ENCODE measurements at places on chromosomes 5 and 9.

DNA sequence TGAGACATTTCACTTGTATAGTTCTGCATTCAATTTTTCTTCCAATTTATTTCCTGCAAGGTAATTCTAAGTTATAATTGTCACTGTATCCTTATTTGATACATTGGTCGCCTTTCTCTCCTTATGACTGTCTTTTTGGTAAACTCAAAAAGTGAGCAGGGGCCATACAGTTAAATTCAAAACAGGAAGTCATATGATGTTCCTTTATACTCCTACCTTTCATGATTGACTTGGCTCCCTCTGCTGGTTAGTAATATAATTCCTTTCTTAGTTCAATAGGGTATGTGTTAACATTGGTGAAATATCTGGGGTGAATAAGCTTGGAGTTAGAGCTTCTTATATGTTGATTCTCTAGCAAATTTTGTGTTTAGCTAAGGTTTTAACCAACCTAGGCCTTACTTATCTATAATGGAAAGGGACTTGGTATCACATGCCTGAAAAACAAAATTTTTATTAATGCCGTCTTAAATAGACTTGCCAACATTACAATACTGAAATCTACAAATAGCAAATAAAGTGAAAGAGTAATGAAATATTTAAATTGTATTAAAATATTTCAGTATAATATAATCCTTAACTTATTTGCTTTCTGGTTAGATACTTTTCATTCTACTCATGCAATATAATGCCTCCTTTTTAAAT is 6.0 kb upstream of the NIPBL start:
- peak; percentile 65 for DNase-seq

DNA sequence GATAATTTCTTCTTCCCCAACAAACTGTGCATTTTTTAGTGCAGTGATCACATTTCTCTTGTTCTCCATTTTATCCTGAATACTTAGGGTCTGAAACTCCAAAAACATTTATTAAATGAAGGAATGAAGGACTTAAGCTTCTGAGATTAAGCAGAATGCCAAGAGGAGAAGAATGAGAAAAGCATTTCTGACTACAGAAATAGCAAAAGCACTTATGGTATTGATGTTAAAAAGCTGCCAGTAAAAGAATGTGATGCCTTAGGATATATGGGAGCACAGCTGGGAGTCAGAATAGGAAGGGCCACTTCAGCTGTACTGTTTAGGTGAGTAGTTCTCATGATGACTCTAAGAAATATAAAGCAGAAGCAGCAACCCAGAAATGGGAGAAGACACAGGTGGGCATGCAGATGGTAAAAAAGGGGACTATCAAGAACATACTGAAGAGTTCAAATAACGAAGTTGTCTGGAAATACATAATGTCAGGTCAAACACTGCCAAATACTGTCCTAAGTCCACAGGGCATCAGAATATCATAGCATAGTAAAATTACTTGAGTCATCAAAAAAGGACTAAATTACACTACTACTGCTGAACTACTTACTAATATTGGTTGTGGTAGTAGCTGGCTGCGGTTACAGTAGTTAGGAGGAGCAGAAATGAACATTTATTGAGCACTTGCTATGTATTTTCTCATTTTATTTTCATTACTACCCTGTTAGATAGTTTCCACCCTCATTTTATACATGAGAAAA is 132.7 kb downstream of the MAPKAP1 start:
- DNase-seq: no peak

- no peak for DNase-seq
Measured at GRCh38 chr9:131650254-131650653, 89.6 kb downstream of the RAPGEF1 start.

- DNase-seq: peak; percentile 16
Measured at GRCh38 chr5:54249210-54250028, 61.0 kb downstream of the ARL15 start.

DNA sequence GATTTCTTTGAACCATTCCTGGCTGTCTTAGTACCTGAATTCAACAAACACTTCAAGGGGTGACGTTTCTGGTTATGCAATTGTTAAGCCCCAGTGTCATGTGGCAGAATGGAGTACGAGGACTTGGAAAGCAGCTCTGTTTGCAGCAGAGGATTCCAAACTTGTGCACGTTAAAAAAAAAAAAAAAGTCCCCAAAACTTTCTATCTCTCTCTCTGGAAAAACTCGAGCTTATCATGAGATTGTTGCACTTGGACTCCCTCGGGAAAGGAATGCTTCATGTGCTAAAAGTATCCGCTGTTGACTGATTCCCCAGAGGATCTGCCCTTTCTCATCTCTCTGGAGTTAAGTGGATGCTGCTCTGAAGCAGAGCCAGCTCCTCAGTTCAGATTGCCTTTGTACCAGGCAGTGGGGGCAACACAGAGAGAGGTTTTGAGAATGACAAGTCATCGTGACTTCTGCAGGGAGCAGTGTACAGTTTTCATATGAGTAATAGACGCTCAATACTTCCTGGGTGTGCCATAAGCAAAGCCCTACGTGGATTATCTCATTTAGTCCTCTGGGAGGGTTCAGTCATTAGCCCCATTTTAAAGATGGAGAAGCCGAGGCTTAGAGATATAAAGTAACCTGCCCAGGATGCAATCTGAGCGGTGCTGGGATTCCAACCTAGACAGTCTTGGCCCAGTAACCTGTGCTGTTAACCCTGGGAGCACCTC is 28.1 kb downstream of the TMOD1 start:
- DNase-seq: peak; percentile 68

DNA sequence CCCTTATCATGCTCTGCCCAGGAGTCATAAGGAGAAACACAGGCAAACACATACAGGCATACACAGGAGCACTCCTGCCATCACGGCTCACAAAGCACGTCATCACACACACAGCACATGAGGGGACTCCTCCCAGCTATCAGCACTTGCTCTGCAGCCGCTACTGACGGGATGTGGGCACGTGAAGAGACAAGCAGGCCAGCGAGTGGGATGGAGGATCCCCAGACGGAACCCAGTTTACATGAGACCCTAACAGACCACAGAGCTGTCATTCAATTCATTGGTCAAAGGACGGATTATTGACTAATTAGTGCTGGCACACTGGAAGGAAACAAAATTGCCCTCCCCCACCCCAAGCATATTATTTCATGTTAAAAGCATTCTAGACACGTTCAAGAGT is 53.6 kb downstream of the SEMA4D start:
- no peak for DNase-seq

- no peak for DNase-seq
Measured at GRCh38 chr5:55591686-55592085, 56.9 kb upstream of the PLPP1 start.

GRCh38 chr5:12248831-12249230 is 344.6 kb upstream of the CTNND2 start:
- DNase-seq: no peak

GRCh38 chr9:92611621-92612285 is 58.2 kb downstream of the IPPK start:
- DNase-seq: no peak

- peak; percentile 75 for DNase-seq
Measured at GRCh38 chr5:157860898-157861890, 2.2 kb upstream of the CLINT1 start.

GRCh38 chr5:146369691-146370090 is 31.1 kb downstream of the POU4F3 start:
- no peak for DNase-seq

- DNase-seq: peak; percentile 4
Measured at GRCh38 chr9:18362901-18363685, 110.9 kb upstream of the ADAMTSL1 start.

GRCh38 chr5:113082547-113082905 is 105.9 kb downstream of the DCP2 start:
- DNase-seq: no peak

DNA sequence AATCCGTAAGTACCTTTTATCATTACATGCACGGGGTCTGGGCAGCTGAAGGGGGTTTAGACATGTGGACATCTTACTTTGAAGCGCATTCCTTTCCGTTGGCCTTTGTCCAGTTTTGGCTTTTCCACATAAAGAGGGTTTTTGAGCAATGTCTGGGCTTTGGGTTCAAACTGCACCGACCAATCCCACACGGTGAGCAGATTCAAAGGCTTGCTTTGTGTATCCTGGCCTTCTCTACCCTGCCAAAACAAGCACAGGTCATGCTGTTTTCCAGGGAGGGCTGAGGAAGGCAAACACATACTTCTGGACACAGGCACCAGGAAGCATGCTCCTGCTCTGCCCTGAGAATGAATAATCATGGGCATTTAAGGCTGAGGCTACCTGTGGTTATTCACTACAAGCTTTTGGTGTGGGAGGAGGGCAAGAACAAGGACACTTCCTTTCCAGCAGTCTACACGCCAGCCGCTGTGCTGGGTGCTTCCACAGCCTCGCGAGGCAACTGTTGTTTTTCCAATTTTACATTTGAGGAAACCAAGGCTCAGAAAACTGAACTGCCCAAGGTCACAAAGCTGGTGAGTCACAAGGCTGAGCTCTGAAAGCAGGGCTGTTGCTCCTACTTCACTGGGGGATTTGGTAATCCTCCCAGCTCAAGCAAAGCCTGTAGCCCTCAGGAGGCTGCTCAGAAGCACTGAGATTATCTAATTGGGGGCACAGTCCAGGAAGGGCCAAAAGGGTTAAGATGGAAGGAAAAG is 59.8 kb upstream of the GOLPH3 start:
- DNase-seq: no peak

DNA sequence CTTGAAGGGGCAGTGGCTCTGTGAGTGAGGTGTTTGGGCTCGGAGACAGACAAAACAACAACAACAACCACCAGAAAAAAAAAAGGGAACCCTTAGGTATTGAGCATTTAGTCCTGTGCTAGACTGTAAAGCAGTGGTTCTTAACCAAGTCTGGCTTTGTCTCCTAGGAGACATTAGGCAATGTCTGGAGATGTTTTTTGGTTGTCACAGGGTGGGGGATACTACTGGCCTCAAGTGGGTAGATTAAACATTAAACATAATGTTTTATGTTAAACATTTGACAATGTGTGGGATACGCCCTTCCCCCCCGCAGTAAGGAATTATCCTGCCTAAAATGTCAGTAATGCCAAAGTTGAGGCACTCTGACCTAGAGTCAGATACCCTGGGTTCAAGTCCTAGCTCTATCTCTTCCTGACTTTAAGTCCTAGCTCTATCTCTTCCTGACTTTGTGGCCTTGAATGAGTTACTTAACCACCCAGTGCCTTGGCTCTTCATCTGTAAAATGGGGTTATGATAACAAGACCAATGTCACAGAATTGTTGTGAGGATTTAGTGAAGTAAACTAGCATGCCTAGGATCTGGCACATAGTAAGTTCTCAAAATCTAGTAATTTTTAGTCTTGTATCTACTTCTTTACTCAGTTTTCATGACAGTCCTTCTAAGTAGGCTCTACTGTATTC is 1.8 kb downstream of the TRIM32 start:
- DNase-seq: no peak

DNA sequence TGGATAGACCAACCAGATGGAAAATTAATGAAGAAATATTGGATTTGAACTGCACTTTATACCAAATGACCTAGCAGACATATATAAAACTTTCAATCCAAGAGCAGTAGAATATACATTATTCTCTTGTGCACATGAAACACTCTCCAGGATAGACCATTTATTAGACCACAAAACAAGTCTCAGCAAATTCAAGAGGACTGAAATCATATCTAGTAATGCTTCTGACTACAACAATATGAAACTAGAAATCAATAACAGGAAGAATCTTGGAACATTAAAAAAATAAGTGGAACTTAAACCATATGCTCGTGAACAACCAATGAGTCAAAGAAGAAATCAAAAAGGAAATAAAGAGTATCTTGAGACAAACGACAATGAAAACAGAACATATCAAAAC is 150.0 kb upstream of the CD180 start:
- DNase-seq: no peak

- DNase-seq: no peak
Measured at GRCh38 chr5:171599411-171599810, 180.0 kb downstream of the FGF18 start.

DNA sequence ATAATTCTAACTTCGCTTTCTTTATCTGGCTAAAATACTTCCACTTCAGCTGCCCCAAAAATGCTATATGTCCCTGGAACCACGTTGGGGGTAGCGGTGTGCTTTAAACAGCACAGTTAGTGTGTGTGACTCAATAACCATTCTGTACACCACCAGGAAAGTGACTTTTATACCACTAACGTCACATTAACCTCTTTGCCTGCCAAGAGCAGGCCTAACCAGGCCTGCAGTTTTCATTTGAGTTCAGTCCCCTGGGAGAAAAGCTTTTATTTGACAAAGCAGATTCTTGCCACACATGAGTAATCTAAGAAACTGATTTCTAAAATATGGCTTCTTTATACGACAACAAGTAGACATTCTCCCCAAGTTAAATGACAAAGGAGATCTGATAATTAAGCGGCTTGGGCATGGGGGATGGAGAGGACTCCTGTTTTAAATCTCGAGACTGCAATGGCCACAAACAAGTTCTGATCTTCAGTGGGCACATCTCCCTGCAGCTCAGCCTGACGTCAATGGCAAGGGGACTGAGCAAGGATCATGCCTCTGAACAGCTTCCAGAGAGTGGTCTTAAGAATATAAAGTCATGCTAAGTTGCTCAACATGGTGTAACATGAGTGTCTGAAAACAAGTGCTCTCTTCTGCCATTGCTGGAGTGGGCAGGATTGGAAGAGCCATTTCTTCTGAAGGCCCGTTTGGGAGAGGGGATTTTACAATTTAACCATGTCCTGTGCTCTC is 91.8 kb downstream of the GLIS3 start:
- DNase-seq: no peak

Data from GM20000 (cell line).